ENCODE measurements at places on chromosomes 16 and 17. TPM values are rescaled to one million over a fixed set of nuclear protein-coding genes. Genes with fewer than 3 reads are reported as not detected.
A peak's percentile ranks its signal among the peaks of the same experiment; 100 is the strongest.

- H3K27me3 ChIP-seq: no peaks in the 10 kb centered on the region
- H3K36me3 ChIP-seq: peaks cover 16% of the 10 kb centered on the region
- no peak overlapping the region for H3K27ac ChIP-seq
- no peak overlapping the region for H3K4me3 ChIP-seq
- DNase-seq: no peak
Observed at GRCh38 chr16:72247821-72248253, 75.9 kb upstream of the PMFBP1 start.

- no peak for DNase-seq
- H3K4me1 ChIP-seq: peaks cover 46% of the 10 kb centered on the region
- no peaks in the 10 kb centered on the region for H3K27me3 ChIP-seq
- peaks cover 52% of the 10 kb centered on the region for H3K36me3 ChIP-seq
- peak overlapping the region; percentile 47 for H3K4me3 ChIP-seq
- H3K27ac ChIP-seq: peak overlapping the region; percentile 84
Observed at GRCh38 chr16:15636392-15636873, 6.5 kb downstream of the MARF1 start.

- no peaks in the 10 kb centered on the region for H3K27me3 ChIP-seq
- H3K27ac ChIP-seq: no peak overlapping the region
- no peak overlapping the region for H3K4me3 ChIP-seq
- peaks cover 1% of the 10 kb centered on the region for H3K4me1 ChIP-seq
Observed at GRCh38 chr17:47813512-47814031, 8.0 kb downstream of the OSBPL7 start.

GRCh38 chr17:59800530-59800942, 92.2 kb downstream of the TUBD1 start:
- no peak overlapping the region for H3K27ac ChIP-seq
- peaks cover 9% of the 10 kb centered on the region for H3K36me3 ChIP-seq
- DNase-seq: no peak

DNA sequence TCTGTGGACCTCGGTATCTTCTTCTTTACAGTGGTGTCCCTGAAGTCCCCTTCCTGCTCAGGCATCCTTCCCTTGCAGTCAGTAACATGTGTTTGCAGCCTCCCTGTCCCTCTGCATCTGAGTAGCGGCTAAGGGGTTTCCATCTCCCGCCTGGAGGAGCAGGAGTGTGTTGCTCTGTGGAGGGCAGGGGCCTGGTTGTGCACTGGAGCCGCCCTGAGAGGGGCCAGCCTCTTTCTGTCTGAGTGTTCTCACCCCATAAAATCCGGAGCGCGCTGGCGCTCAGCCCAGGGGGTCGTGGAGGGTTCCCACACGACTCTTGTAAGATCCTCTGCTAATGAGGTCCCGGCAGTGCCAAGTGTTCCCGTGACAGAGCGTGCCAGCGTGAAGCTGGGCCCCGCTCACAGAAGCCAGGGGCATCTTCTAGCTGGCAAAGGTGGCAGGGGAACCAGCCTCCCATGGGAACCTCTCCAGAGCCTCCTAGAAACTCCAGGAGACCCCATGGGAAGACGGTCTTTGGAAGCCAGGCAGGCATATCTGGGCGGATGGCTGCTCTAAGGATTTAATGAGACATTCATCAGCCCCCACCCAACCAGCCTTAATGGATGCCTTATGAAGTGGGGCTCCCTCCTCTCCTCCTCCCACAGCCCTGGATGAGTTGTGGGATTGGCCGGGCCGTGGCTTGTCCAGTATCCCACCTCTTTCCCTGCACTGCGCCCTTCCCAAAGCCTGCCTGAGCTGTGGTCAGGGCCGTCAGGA, 91.4 kb upstream of the GSE1 start:
- peaks cover 2% of the 10 kb centered on the region for H3K27me3 ChIP-seq
- peaks cover 4% of the 10 kb centered on the region for H3K4me1 ChIP-seq
- no peak overlapping the region for H3K27ac ChIP-seq
- no peaks in the 10 kb centered on the region for H3K36me3 ChIP-seq
- no peak for DNase-seq

DNA sequence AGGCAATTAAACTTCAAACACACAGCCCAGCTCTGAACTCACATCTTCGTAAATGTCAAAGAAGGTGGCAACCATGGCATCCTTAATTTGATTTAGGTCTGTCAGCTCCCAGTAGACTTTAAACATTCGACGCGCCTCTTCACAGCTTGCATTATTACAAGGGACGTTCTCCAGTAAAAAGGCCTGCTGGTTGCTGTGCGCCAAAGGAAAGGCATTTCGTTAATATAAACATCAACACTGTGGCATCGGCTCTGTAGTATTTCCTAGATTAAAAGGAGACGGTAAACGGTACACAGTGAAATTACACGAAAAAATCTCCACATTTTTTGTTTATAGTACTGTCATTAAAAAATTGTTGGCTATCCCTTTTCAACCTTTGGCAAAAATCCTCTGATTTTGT, 116.8 kb upstream of the NETO2 start:
- no peak overlapping the region for H3K27ac ChIP-seq
- no peaks in the 10 kb centered on the region for H3K4me1 ChIP-seq
- no peak overlapping the region for H3K4me3 ChIP-seq
- peaks cover 10% of the 10 kb centered on the region for H3K36me3 ChIP-seq
- H3K27me3 ChIP-seq: no peaks in the 10 kb centered on the region

GRCh38 chr17:48530208-48530886, 464 bp downstream of the HOXB1 start:
- no peak for DNase-seq
- H3K4me3 ChIP-seq: no peak overlapping the region
- no peaks in the 10 kb centered on the region for H3K36me3 ChIP-seq

DNA sequence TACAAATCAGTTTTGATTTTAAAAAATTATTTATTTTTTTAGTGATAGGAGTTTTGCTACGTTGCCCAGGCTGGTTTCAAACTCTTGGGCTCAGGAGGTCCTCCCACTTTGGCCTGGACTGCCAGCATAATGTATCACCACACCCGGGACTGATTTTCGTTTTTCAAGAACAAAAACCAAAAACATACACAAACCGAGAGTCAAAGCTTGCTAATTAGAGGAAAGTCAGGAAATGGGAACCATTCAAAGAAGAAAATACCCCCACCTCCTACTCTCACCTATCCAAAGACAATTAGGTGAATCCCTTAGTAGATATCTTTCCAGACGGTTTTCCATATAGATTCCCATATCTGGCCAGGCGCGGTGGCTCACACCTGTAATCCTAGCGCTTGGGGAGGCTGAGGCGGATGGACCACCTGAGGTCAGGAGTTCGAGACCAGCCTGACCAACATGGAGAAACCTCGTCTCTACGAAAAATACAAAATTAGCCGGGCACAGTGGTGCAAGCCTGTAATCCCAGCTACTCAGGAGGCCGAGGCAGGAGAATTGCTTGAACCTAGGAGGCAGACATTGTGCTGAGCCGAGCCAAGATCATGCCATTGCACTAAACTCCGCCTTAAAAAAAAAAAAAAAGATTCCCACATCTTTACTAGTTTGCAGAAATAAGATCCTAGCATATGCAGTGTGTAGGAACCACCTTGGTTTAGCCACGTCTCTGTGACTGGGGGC, 883 bp upstream of the SPN start:
- H3K4me3 ChIP-seq: peak overlapping the region; percentile 99
- no peaks in the 10 kb centered on the region for H3K27me3 ChIP-seq
- no peak for DNase-seq
- H3K36me3 ChIP-seq: peaks cover 39% of the 10 kb centered on the region
- H3K27ac ChIP-seq: peak overlapping the region; percentile 98

CCL7 gene
- total RNA-seq: not detected

KCNH4 gene
- 0.09 TPM for total RNA-seq

KCNJ18 gene
- not detected for total RNA-seq

Measured in activated naive CD8-positive, alpha-beta T cell treated with anti-CD3 and anti-CD28 coated beads, Interleukin-2, amount 10 ng/mL, durations not matched to agents 7 days and 5 days (primary cell).